NCI-H1092 (cell line): ENCODE measurements at places on chromosomes 4 and X.

GRCh38 chr4:105632599-105632998 is 75.9 kb downstream of the INTS12 start:
- DNase-seq, result no peak

GRCh38 chrX:19332983-19333382 is 10.7 kb upstream of the PDHA1 start:
- DNase-seq, result peak; percentile 71

GRCh38 chrX:91137883-91138282 is 296.8 kb upstream of the PABPC5 start:
- no peak for DNase-seq

GRCh38 chr4:52112411-52112810 is 61.3 kb downstream of the SPATA18 start:
- DNase-seq, result no peak

GRCh38 chr4:76194325-76194724 is 19.3 kb downstream of the SCARB2 start:
- DNase-seq, result no peak

- peak; percentile 8 for DNase-seq
These were observed 83.8 kb downstream of the GRID2 start for GRCh38 chr4:92387459-92388069.

DNA sequence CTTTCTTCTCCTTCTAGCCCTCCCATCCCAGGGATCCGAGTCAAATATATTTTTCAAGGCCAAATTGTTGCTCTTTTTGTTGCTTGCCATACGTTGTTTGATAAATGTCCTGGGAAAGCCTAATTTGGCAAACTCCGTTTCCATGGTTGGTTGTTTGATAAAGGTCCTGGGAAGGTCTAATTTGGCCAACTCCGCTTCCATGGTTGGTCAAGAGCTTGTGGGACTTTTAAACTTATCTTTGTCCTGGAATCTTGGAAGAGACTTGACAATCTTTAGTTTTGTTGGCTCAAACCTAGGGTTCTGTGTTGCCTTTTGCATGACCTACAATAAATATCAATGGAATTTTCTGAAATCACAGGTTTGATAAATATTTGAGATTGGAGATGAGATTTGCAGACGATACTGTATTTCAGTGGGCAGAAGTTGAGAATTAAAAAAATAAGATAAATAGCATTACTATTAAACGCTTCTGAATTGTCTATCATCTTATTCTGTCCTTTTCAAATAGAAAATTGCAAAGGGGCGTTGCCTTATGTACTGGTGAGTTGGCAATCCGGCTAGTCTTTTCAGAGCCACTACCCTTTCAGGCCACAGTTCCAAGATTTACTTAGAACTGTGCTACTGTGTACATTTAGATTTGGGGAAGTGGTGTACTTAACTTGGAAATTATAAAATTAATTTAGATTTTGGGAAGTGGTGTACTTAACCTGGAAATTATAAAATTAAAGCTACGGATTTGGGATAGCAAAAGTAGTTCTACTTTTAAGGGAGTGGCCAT is 804 bp downstream of the OSTC start:
- DNase-seq, result no peak
